ENCODE measurements at places on chromosomes 7 and 10.

GRCh38 chr7:106485031-106485551, 175.9 kb downstream of the CCDC71L start:
- no peak for DNase-seq

GRCh38 chr7:78417180-78417853, 618.7 kb downstream of the PHTF2 start:
- DNase-seq, result no peak

DNA sequence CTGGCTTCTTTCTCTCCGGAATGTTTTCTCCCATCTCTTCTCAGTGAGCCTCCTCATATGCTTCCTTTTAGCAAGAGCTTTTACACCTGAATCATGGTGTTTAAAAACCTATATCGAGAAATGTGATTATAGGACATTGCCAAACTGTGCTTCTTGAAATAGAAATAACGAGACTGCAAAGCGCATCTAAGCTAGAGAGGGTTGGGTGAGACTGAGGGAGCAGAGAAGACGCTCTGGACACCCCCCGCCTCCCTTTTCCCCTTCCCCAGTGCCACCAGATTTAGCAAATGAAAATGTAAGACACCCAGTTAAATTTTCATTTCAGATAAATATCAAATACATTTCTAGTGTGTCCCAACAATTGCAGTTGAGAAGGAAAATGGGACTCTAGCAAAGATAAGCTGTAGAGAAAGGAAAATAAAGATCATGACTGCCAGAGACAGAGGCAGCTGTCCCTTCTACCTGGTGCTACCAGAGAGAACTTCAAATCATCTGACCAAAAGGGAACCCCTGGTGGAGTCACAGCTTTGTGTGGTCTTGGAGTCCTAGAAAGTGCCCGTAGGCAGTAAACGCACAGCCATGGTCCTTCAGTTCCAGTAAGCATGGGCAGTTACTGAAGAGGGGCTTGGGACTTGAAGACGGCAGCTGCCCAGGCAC, 14.6 kb downstream of the GSDME start:
- DNase-seq, result no peak

GRCh38 chr7:133641436-133641835, 388.6 kb downstream of the EXOC4 start:
- DNase-seq, result no peak

- no peak for DNase-seq
These were observed 267.8 kb upstream of the MYO3A start for GRCh38 chr10:25666276-25666675.

DNA sequence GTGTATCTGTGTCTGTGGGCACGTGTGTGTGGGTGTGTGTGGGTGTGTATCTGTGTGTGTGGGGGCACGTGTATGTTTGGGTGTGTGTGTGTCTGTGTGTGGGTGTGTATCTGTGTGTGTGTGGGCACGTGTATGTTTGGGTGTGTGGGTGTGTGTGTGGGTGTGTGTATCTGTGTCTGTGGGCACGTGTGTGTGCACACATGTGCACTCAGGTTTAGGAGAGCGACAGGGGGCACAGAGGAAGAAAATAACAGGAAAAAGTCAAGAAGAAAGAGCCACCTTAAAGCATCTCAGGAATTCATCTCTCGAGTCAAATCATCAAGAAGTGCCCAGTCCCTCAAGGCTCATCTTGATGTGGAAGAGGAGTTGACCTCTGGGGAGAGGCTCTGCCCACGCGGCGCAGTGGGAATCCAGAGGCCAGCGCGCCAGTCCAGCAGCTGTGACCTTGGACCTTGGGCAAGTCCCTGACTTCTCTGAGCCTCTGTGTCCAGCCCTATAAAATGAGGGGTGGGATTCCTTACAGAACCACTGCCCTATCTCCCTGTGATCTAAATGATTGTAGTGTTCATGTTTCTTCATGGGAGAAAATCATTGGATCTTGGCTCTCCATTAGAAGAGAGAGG, 147.8 kb downstream of the RGS10 start:
- DNase-seq, result no peak
